Bronchial epithelial cell (primary cell): ENCODE measurements at places on chromosomes 3 and 15.
A peak's percentile ranks its signal among the peaks of the same experiment; 100 is the strongest.

- peak; percentile 97 for DNase-seq
Measured at GRCh38 chr15:100703032-100703578, 100.7 kb downstream of the ASB7 start.

DNA sequence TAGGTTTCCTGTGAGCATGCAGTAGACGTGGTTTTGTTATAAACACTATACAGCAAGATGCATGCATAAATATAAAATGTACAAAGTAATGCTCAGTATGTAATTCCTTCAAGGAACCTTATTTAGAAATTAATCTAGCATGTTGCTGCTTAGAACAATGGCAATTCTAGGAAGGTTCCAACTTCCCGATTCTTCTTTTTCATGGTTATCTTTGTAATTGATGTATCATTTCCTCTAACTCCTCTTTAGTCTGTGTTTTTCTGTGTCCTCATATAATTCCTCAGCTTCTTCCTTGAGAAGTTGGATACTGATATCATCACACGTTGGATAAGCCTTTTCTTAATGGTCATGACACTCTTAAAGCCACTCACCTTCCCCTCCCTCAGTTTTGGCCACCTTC is 3.5 kb downstream of the TSEN2 start:
- no peak for DNase-seq

- DNase-seq = no peak
Measured at GRCh38 chr3:126450219-126450618, 25.5 kb downstream of the ZXDC start.

DNA sequence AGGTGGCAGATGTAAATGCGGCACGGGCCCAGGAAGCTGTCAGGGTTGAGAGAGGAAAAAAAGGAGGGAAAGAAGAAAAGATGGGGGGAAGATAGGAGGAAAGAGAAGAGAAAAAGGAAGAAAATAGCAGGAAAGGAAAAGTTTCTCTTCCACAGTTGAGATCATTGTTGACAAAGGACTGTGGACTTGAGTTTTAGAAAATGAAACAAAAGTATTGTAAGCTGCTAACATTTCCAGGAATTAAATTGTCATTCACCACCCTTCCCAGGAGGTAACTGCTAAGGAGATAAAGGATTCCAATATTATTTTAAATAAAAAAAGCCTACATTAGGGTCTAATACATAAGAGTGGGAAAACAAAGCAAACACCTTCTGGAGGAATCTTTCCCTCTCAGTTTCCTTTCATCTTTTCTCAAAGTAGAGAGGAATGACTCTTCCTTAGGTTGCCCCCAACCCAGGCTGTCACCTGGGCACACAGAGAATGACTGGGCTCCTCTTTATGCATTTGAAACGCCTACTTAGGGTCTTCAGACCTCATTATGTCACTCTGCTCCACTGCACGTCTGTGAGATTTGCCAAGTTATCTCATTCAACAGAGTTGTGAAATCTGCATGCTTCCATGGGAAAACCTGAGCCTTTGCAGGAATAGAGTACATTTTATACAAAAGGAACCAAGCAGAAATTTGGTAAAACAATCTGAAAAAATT is 194.0 kb downstream of the TNIK start:
- DNase-seq = no peak

- peak; percentile 89 for DNase-seq
Measured at GRCh38 chr3:23668430-23668904, 137.3 kb upstream of the UBE2E1 start.
